ENCODE measurements at places on chromosomes 6 and 20. TPM values are rescaled to one million over a fixed set of nuclear protein-coding genes. Genes with fewer than 3 reads are reported as not detected.

DNA sequence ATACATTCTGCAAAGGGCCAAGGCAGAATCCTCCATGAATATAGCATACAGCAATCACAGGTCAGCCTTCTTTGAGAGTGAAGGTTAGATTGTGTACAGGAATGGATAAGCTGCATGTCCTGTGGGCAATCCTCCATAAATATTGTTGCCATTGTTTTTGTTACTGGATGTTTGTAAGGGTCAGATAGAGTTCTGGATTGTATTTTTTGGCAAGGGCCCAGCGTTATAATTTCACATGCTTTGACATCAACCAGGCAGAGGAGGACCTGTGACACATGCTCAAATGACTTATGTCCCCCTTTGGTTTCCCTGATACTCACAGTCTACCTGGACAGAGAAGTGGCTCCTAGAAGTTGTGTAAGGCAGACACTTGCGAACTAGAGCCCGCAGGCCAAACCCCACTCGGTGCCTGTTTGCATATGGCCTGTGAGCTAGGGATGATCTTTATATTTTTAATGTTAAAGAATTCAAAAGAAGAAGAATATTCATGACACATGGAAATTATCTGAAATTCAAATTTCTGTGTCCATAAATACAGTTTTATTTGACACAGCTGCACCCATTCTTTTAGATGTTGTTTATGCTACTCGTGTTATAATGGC is 5.4 kb downstream of the LY86 start:
- DNase-seq, result no peak

GRCh38 chr20:41782730-41783406 is 164.7 kb upstream of the CHD6 start:
- DNase-seq, result no peak

DNA sequence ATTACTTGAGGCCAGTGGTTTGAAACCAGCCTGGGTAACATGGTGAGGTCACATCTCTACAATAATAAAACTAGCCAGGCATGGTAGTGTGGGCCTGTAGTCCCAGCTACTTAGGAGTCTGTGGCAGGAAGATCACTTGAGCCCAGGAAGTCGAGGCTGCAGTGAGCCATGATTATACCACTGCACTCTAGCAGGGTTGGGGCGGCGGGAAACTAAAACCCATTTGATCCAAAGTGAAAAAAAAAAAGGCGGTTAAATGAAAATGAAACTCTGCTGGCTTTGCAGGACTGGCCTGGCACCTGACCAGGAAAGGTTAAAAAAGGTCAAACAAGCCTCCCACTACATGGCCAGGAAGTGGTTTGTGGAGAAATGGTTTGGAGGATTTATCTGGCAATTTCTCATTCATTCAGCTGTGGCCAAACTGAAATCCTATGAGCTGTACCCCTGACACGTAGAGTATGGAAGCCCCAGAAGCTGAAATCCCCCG is 36.6 kb downstream of the MTRES1 start:
- no peak for DNase-seq

DNA sequence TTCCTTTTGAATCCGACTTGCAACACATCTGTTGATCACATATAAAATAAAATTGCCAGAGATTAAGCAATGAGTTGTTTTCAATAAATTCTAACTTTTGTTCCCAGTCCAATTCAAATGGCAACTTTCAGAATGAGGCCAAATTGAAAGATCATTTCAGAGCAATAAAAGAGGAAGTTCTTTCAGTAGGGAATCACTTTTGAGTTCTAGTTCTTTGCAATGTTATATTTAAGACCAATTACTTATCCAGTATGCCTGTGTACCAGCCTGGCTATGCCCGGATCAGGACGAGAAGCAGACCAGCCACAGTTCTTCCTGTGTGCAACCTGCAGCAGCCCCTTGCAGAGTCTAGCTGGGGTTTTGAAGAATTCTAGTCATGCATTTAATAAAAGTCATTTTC is 232.5 kb downstream of the BTBD9 start:
- no peak for DNase-seq

The TRDN gene
- total RNA-seq, result not detected

All from G401 (cell line).